ENCODE measurements at places on chromosomes 2 and 18.

DNA sequence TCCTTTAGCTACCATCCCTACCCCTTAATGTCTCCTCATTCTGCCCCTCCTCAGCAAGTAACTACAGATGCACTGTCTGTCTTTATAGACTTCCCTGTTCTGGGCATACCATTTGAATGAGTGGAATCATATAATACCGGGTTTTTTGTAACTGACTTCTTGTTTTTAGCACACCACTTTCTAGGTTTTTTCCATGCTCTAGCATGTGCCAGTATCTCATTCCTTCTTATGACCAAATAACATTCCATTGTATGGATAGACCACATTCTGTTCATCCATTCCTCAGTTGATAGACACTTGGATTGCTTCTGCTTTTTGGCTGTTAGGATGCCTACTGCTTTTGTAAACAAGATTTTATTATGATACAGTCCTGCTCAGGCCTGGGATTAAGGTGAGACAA lies 154.7 kb downstream of the TSN start:
- no peak for ATAC-seq

- ATAC-seq, result no peak
These were observed 735.2 kb upstream of the GCFC2 start for GRCh38 chr2:76445880-76446279.

DNA sequence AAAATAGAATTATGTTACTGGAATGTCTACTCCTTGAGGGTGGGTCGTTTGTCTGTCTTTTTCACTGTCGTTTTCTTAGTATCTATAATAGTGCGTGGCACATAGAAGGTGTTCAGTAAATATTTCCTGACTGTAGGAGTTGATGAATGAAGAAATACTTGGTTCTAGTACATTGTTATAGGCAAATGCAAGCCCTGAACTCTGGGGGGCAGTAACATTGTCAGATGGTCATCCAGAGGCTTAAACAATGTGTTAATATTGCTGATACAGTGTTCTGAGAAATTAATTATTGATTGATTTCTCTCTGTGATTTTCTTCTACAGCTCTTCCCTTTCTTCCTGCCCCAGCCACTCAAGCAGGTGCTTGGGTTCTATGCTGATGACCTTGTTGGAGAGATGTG lies 24.4 kb upstream of the THOC1 start:
- peak; percentile 42 for ATAC-seq

GRCh38 chr2:161165266-161165665 lies 5.0 kb downstream of the TANK start:
- ATAC-seq, result no peak

GRCh38 chr2:232239951-232240681 lies 138.4 kb upstream of the ALPP start:
- no peak for ATAC-seq

- no peak for ATAC-seq
These were observed 137.8 kb upstream of the GATA6 start for GRCh38 chr18:22031611-22032010.

DNA sequence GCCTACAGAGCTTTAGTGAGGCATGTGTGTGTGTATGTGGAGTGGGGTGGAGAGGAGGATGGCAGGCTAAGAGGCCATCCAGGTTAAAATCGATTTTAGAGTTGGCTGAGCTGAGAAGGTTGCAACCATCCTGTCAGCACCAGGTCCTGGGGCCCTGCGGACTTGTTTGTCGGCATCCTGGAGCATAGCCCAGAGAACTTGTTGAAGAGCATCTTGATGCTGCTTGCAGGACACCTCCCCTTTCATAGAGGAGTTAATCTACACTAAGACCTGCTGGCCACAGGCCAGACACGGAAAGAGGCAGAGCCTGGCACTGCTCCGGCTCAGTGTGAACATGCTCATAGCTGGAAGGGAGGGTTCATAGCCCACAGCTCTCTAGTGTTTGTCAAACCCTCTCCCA lies 72.1 kb upstream of the RGPD5 start:
- no peak for ATAC-seq

Data from SK-N-SH treated with all-trans-retinoic acid at 6 μM for 48 hours (cell line).